A549 treated with Hydrocortisone at 1 μM for 4 hours (cell line): ENCODE measurements at places on chromosomes 2 and 18. TPM values are rescaled to one million over a fixed set of nuclear protein-coding genes. Genes with fewer than 3 reads are reported as not detected.

Gene ADD2
- total RNA-seq: 18.8 to 28.6 TPM (median 25.3 TPM) in 5 replicates

Gene LHCGR
- total RNA-seq: not detected in 5 replicates

Gene STPG4
- total RNA-seq: not detected in 5 replicates

Gene GALNT13
- total RNA-seq: 5.9 to 12.4 TPM (median 9.1 TPM) in 5 replicates

Gene ANKRD30BL
- not detected in 5 replicates for total RNA-seq

Gene YIPF4
- 41.9 to 56.4 TPM (median 50.9 TPM) in 5 replicates for total RNA-seq

Gene SPP2
- not detected in 5 replicates for total RNA-seq

Gene PSD4
- 11.5 to 15.2 TPM (median 13.2 TPM) in 5 replicates for total RNA-seq

Gene RUFY4
- 0.09 TPM in 1 of 5 replicates, not detected in the others for total RNA-seq

Gene CCBE1
- 9.7 to 14.4 TPM (median 13.0 TPM) in 5 replicates for total RNA-seq

Gene UGT1A5
- total RNA-seq: 0.08 to 0.13 TPM in 2 of 5 replicates, not detected in the others

Gene ERBB4
- not detected in 5 replicates for total RNA-seq

Gene TSPYL6
- not detected in 5 replicates for total RNA-seq

Gene CABLES1
- total RNA-seq: 14.3 to 17.6 TPM (median 15.3 TPM) in 5 replicates

Gene MTERF4
- total RNA-seq: 22.2 to 34.4 TPM (median 23.1 TPM) in 5 replicates

Gene NEUROD1
- not detected in 5 replicates for total RNA-seq

Gene GPR55
- not detected in 5 replicates for total RNA-seq

Gene OTOS
- not detected in 5 replicates for total RNA-seq

Gene IL1R2
- 0.92 to 1.5 TPM (median 1.1 TPM) in 5 replicates for total RNA-seq

Gene RAB3GAP1
- 23.1 to 33.0 TPM (median 26.8 TPM) in 5 replicates for total RNA-seq

Gene CAPN13
- total RNA-seq: 0.03 to 0.05 TPM in 2 of 5 replicates, not detected in the others

Gene ERMN
- total RNA-seq: not detected in 5 replicates

Gene DSG3
- 0.01 to 0.02 TPM (median 0.02 TPM) in 3 of 5 replicates, not detected in the others for total RNA-seq

Gene CD226
- 0.11 to 0.16 TPM (median 0.14 TPM) in 5 replicates for total RNA-seq

Gene DYNAP
- total RNA-seq: not detected in 5 replicates

Gene HOXD11
- 5.5 to 6.7 TPM (median 6.2 TPM) in 5 replicates for total RNA-seq

Gene COL4A3
- total RNA-seq: 0.41 to 1.3 TPM (median 1.0 TPM) in 5 replicates

Gene GRB14
- 4.9 to 6.4 TPM (median 5.2 TPM) in 5 replicates for total RNA-seq
